ENCODE measurements at places on chromosomes 1 and 21.

DNA sequence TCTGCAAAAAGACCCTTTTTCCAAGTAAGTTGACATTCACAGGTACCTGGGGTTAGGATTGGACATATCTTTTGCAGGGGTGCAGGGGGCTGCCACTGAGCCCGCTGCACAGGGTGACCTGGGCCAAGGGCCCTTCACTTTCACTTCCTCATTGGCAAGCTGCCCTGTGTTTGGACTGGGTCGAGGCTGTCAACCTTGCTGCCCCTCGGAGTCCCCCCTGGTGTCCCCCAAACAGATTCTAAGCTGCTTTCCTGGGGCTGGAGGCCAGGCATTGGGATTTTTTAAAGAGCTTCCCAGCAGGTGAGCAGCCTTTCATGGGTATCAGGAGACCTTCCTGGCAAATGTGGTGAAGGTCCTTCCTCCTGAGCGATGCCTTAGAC, 7.9 kb upstream of the UMODL1 start:
- no peak for DNase-seq

GRCh38 chr1:161998811-161999210, 24.9 kb downstream of the OLFML2B start:
- DNase-seq = no peak

- no peak for DNase-seq
These were observed 8.7 kb downstream of the ZNF687 start for GRCh38 chr1:151290709-151291303.

DNA sequence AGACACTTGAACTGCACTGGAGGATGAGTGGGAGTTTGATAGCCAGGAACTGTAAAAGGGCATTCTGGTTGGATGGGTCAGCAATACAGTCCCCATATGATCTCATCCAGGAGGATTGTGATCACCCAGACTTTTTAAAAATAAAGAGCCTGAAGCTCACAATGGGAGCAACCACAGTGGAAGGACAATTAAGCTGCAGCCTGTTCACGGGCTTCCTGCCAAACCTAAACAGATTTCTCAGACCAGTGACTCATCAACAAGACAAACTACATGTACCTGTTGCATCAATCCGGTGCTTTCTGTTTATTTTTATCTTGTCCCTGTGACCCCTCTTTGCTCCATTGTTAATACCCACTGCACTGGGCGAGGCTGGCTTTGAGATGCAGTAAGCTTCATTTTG, 52.3 kb downstream of the PAPPA2 start:
- no peak for DNase-seq

- peak; percentile 87 for DNase-seq
These were observed at the start of gene GOLT1A for GRCh38 chr1:204213668-204214662. TSS of gene GOLT1A (minus strand) at chr1:204213988. CDS start at chr1:204213906, 82 bp downstream.

GRCh38 chr1:24769656-24770651, 24.7 kb downstream of the CLIC4 start:
- no peak for DNase-seq

DNA sequence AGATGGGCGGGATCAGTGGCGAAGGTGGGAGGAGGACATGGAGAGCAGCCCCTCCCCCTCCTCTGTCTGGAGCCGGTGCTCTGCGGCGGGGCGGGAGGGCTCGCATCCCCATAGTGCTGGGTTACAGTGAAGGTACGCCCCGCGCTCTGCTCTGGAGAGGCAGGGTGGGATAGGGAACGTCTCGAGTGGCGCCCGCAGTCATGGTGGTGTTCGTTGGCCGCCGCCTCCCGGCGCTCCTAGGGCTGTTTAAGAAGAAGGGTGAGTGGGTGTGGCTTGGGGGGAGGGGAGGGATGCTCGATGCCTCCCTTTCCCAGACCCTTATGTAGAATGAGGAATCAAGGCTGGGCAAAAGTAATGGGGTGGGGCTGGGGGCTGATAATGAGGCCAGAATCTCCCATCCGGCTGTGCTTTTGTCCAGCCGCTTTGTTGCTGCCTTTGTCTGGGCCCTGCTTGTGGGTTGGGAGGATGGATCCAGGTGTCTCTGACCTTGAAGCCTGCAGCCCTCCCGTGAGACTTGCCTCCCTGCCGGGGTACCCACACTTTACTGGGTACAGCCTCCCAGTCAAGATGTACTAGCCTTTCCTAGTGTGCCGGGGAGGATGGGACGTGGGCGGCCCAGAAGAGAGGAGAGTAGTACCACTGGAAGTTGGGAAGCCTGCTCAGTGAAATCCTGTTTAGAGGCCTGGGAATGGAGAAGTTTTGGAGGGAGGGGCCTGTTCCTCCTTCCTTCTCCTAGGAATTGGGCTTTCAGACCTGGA, 51.4 kb downstream of the YARS1 start:
- no peak for DNase-seq

DNA sequence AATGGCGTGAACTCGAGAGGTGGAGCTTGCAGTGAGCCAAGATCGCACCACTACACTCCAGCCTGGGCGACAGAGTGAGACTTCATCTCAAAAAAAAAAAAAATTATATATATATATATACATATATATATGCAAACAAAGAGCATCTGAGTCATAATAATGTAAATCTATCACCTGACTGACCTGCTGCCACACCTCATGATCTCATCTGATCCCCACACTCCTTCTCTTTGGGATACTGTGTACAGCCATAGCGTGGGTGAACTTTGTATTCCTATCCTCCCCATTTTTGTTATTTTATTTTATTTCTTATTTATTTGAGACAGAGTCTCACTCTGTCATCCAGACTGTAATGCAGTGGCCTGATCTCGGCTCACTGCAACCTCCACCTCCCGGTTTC, 2.6 kb upstream of the HDAC1 start:
- no peak for DNase-seq

DNA sequence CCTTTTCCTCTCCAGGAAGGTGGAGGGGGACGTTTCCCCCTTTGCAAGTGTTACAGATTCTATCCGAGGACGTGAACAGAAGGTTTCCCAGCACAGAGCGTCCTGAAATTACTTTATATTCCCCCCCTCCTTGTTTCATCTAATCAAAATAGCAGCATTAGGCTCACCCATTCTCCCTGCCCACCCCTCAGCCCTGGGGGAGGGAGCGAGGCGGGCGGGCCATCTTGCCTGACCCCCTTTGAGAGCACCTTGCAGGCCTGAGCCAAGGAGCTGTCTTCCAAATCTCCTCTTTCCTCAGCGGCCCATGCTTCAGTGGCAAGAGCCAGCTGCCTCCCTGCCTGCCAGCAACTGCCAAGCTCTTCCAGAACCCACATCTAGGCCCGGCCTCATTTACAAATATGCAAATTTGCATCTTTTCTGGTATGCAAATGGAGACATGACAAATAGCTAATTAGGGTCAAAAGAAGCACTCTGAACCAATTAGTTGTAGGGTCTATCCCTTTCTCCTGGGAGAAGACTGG, 69.1 kb upstream of the POU3F1 start:
- no peak for DNase-seq

- DNase-seq = no peak
These were observed 70.3 kb downstream of the MAP10 start for GRCh38 chr1:232875536-232875935.

- no peak for DNase-seq
These were observed 71.4 kb upstream of the TSPAN2 start for GRCh38 chr1:115160728-115161127.

GRCh38 chr1:207428783-207429182, 25.3 kb upstream of the CR2 start:
- no peak for DNase-seq

- no peak for DNase-seq
These were observed 249.7 kb downstream of the RHOU start for GRCh38 chr1:228984646-228985631.

- DNase-seq = no peak
These were observed 151.9 kb downstream of the TNFSF18 start for GRCh38 chr1:172898866-172899265.

- no peak for DNase-seq
These were observed 26.0 kb downstream of the ETNK2 start for GRCh38 chr1:204125759-204126351.
